ENCODE measurements at places on chromosomes 11 and 22.

DNA sequence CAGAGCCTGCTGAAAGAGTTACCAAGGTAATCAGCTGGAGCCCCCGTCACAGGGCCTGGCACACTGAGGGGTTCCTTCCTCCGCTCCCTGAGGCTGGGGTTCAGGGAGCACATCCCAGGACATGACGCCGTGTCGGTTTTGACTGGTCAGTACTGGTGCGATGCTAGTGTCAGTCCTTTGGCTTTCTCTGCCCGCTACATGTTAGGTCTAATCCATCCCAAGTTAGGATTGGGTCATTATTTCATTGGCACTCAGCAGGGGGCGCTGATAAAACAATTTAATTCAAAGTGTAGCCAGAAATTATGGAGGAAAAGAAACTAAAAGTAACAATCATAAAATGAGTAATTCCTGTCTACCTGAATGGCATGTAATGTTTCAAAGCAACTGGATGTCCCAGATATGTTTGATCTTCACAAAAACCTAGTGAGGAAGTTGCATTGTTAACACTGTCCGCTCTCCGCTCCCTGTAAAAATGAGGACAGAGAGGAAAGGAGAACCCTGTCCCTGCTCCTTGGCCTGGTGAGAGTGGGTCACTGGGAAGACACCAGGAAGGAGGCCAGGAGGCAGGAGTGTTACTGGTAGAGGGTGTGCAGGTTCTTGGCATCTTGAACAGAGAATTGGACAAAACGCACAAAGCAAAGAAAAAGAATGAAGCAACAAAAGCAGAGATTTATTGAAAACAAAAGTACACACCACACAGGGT lies 27.1 kb downstream of the TSKU start:
- DNase-seq, result no peak

- DNase-seq, result no peak
Observed at GRCh38 chr11:118152552-118153471, at the start of gene SCN4B. Gene SCN4B, minus strand, starts transcription at chr11:118152823. Its CDS starts 150 bp downstream, at chr11:118152673.

DNA sequence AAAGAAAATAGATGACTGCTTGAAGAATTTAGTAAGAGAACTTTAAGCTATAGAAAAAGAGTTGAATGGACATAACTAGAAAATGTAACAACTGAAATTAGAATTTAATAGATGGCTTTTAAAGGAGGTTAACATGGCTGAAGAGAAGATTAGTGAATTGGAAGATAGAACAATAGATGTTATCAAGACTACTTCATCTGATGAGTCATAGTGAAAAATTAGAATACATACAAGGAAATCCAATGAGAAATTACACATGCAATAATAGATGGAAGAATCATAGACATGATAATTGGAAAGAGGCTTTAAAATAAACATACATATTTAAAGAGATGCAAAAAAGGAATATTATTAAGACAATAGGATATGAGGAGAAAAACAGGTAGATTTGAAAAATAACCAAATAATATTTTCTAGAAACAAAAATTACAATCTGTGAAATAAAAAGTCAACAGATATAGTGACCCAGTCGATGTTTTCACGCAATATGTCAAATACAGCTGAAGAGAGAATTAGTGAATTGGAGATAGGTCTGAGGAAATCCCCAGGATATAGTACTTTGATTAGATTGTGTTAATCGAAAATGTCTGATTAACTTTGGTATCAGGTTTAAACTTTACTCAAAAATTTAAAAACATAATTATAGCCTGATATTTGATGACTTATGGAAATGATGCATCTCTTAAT lies 28.2 kb downstream of the CAT start:
- DNase-seq, result no peak

DNA sequence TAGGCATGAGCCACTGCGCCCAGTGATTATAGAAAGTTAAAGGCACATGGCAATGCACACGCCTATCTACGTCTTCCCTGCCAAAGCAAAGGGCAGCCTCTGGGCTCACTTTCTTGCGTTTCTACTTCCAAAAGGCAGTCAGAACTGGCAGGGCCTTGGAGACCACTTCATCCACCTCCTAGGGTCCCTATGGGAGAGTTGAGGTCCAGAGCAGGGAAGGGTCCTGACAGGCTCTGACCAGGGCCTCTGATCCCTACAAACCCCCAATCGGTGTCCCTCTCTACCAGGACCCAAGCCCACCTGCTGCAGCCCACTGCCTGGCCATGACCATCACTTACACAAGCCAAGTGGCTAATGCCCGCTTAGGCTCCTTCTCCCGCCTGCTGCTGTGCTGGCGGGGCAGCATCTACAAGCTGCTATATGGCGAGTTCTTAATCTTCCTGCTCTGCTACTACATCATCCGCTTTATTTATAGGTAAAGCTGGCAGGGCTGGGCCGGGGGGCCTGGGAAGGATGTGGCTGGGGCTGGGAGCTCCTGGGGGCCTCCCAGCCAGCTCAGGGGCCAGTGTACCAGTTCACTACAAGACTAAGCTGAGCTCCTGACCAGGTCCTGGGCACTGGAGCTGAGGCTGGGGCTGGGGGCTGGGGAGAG lies 1.5 kb downstream of the BEST1 start:
- DNase-seq, result no peak

DNA sequence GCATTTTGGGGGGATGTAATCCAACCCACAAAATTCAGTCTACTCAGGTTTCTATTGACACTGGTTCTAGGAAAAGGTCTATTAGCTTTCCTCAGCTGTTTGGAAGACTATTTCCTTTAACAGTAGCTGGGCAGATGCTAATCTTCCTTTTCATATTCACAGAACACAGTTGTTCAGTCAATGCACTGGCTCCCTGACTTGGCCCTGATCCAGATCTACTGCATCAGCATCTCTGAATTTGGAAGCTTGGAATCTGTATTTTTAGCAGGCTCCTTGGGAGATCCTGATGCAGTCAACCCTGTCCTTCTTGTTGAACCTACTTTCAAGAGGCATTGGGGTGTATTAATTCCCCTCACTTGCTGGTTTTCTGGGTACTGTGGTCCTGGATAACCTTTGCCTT lies 6.3 kb downstream of the HTATIP2 start:
- no peak for DNase-seq

DNA sequence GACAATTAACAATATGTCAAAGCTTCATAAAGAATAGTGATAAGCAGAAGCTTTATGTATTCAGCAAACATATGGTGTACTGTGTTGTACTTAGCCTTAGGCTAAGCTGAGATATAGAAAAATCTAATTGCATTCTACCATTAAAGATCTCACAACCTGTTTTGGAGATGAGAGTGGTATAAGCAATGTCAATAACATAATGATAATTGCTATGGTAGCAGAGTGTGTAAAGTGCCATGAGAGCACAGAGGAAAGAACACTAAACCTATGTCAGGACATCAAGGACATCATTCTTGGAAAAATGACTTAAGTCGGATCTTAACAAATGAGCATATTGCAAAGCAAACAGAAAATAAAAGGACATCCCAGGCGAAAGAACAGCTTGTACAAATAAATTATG lies 28.6 kb upstream of the ANGPTL5 start:
- no peak for DNase-seq

DNA sequence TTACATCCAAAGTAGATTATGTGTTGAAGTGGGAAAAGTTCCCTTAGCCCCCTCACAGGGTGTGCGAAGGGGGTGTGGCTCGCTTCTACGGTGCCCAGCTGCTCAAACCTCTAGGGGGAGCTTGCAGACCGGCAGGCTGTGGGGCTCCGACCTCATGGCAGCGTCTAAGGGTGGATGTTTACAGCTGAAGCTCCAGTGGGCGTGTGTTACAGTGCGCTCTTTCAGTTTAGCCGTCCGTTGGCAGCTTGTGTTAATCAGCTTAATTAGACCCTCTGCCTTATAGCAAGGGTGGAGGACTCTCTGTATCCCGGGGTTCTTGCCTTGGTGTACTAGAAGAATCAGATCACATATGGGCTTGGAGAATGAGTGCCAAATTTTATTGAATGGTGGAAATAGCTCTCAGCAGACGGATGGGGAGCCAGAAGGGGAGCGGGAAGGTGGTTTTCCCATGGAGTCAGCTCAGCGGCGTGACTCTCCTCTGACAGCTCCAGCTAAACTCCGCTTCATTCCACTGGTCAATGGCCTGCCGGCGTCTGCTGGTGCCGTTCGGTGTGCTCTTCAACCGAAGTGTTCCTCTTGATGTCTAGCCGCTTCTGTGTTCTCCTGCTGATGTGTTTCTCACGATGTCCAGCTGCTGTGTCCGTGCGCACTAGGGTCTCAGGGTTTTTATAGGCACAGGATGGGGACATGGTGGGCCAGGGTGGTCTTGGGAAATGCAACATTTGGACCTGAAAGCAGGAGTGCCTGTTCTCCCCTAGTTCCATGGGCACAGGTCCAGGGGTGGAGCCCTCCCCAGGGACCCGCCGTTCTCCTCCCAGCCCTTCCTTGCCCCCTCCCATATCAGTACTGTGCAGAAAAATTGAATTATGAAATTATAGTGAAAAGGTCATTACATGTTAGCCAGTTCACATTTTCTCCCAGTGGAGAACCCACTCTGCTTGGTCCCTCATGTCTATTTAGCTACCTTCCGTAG lies 28.6 kb upstream of the OR10G7 start:
- DNase-seq, result no peak

DNA sequence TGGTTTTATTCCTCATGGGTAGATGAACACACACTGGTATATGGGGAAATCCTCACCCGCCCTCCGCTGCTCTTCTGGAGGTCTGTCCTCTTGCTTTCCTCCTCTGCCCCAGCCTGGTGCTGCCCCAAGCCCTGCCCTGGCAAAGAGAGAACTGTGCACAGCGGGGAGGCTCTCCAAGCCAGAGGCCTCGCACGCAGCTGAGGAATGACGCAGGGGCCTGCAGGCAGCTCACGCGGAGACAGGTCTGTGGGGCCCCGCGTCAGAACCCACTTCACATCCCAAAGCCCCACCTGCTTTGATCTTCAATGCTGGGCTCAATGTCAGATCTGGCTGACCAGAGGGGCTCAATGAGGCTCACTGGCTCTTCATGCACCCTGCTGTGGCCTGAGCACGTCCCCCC lies 10.0 kb downstream of the GATD1 start:
- DNase-seq, result no peak

GRCh38 chr11:23954730-23955129 lies 542.1 kb upstream of the LUZP2 start:
- DNase-seq, result no peak

GRCh38 chr11:122777343-122777742 lies 61.0 kb upstream of the CRTAM start:
- no peak for DNase-seq
